ENCODE measurements at places on chromosomes 5 and 9. TPM values are rescaled to one million over a fixed set of nuclear protein-coding genes. Genes with fewer than 3 reads are reported as not detected.

The FREM1 gene
- 0.22 TPM for total RNA-seq

The DNAJC18 gene
- 14.2 TPM for total RNA-seq

The PRDM9 gene
- total RNA-seq: not detected

The DAB2IP gene
- 18.7 TPM for total RNA-seq

The CD274 gene
- total RNA-seq: 0.65 TPM

Data from articular chondrocyte of knee joint (primary cell).